Stimulated activated CD4-positive, alpha-beta T cell treated with anti-CD3 and anti-CD28 coated beads, Interleukin-12 subunit alpha, Interleukin-12 subunit beta, amount 100 ng/mL, for 24 hours (primary cell): ENCODE measurements at places on chromosomes 2 and 18.

DNA sequence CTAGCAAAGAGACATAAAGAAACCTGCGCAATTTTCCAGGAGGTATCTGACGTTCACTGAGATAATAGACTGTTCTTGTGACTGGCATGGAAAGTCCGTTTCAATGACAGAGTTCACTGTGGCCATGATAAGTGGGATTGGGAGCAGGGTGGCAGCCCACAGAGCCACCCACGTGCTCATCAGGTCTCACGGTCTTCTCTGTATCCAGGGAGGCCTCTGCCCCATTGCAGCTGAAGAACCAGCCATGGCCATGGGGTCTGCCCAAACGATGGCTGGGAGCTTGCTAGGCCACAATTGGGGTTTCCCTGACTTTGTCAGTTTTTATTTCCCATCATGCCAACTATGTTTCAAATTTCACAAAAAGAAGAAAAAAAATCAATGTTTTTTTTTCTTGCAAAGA lies 57.2 kb downstream of the PDCL3 start:
- DNase-seq, result no peak

GRCh38 chr18:59033359-59033758 lies 106.3 kb upstream of the SEC11C start:
- DNase-seq, result no peak

GRCh38 chr18:31207391-31207790 lies 44.7 kb upstream of the DSC1 start:
- DNase-seq, result no peak

- DNase-seq, result no peak
Observed at GRCh38 chr2:8597559-8598225, 84.2 kb upstream of the ID2 start.

DNA sequence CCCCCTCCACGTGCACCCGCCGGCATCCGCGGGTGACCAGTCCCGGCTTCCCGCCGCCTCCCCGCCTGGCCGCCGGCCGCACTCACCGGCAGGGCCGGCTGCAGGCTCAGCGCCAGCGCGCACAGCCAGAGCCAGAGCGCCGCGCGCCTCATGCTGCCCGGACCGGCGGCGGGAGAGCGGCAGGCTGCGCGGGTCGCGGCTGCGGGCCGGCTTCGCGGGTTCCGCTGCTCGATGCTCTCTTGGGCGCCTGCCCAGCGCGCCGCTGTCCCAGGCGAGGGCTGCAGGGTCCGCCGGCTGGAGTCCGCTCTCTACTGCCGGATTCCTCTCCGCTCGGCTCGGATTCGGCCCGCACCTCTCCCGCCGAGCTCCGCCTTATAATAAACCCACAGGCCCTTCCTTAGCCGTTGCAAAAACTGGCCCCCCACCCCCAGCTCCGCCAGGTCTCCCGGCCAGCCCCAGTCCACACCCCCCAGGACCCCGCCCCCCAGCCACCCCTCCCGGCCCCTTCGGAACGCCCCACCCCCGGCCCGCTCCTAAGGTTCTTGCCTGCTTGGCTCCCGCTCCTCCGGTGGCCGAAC lies at the start of gene SDC1:
Gene SDC1 (minus strand): TSS at position 415 of the 578 bp plus-strand sequence. CDS start 263 bp downstream, at position 152.
- no peak for DNase-seq

DNA sequence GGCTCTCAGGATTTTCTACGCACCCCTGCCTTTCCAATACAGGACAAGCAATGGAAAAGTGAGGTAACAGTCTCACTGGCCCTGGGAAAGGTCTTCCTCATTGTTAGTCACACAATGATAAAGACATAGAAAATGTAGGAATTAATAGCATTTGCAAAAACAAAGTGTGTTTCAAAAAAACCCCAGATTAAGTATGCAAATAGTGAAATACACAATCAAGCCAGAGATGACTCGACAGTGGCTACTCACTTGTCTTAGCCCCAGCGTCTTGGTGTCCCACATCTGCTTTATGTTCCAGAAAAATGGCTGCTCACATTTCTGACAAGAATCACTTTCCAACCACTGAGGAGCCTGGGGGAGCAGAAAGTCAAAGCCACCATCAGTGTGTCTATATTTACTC lies 47.0 kb upstream of the AP1S3 start:
- DNase-seq, result no peak

GRCh38 chr2:134609924-134610513 lies 108.8 kb downstream of the TMEM163 start:
- no peak for DNase-seq

- DNase-seq, result no peak
Observed at GRCh38 chr2:164910101-164910899, 45.0 kb downstream of the SLC38A11 start.

- no peak for DNase-seq
Observed at GRCh38 chr2:211259831-211260476, 703.6 kb downstream of the CPS1 start.

- no peak for DNase-seq
Observed at GRCh38 chr2:197613509-197613987, 61.8 kb downstream of the RFTN2 start.

- DNase-seq, result no peak
Observed at GRCh38 chr2:23745726-23746105, 181.2 kb downstream of the ATAD2B start.

- no peak for DNase-seq
Observed at GRCh38 chr18:30684825-30685481, 357.6 kb downstream of the DSC3 start.

GRCh38 chr2:237214963-237215362 lies 129.3 kb downstream of the COPS8 start:
- no peak for DNase-seq

GRCh38 chr2:18262601-18263000 lies 297.9 kb downstream of the RDH14 start:
- no peak for DNase-seq

DNA sequence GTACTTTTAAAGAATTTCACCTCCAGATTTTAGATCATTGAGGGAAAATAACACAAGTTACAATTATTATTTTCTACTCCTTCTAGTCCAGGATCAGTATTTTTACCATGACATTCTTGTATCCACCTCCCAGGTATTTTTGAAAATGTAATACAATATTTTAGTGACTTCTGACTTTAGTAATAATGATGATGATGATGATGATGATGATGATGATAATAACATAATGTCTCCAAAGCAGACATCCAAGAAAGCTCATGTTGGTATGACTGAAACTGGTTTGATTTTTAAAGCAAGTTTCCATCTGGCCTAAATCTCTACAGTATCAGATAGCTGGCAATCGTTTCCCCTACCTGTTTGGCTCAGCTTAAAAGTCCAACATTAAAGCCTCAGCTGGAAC lies 140.0 kb upstream of the GULP1 start:
- no peak for DNase-seq

DNA sequence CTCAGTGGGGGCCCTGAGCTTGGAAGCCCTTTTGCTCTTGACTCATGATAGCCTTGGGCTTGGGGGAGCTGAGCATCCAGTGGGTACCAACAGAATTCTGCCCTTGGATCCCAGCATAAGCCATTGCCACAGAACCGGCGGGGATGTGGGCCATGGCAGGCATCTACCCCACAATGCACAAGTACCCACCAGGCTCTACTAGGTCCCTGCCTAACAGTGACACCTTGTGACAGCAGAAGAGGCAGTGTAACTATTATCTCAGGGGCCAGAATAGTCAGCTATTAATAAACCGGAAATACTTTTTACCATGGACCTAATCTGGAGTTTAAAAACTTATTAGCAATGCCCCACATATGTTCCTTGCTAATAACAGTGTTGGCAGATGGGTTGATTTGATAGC lies 397.2 kb downstream of the TMEM182 start:
- DNase-seq, result no peak

DNA sequence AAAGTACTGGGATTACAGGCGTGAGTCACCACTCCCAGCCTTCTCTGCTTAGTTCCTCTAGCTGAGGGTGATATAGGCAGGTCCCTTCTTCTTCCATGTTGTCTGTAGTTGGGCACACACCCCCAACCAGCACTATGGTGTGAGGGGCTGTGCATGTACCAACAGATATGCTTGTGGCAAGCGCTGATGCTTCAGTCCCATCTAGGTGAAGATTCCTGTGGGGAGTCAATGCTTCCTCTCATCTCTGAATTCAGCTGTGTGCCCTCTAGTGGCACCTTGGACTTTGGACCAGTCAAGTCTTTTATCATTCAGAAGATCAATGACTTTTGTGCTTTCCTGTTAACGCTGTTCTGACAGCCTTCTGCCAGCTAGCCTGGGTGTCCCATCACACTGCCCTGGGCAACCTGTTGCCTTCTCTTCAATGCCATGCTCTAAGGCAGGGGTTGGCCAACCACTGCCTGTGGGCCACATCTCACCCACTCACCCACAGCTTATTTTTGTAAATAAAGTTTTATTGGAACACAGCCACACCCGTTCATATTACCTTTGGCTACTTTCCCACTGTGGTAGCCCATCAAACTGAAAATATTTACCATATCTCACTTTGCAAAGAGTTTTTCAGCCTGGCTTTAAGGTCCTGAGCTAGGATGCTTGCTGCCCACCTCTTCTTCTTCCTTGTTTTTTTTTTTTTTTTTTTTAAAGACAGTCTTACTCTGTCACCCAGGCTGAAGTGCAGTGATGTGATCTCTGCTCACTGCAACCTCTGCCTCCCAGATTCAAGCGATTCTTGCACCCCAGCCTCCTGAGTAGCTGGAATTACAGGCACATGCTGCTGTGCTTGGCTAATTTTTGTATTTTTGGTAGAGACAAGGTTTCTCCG lies 51.0 kb downstream of the NPAS2 start:
- DNase-seq, result no peak

GRCh38 chr2:72755647-72756423 lies 70.0 kb downstream of the EXOC6B start:
- DNase-seq, result no peak

DNA sequence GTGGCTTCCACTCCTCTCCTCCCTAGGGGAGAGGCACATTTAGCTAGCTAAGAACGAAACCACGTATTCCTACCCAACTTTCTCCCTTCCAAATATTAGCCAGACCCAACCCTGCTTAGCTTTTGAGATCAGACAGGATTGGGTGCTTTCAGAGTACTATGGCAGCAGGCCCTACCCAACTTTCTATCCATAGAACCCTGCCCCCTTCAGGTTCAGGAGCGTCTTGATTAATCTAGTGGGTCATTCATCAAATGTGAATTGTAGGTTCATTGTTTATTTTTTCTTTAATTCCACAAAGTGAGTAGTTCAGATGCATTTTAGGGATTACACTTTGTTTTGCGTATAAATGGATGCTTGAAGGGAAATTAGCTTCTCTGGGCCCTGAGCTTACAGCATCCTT lies 188.3 kb downstream of the MIB1 start:
- DNase-seq, result no peak

DNA sequence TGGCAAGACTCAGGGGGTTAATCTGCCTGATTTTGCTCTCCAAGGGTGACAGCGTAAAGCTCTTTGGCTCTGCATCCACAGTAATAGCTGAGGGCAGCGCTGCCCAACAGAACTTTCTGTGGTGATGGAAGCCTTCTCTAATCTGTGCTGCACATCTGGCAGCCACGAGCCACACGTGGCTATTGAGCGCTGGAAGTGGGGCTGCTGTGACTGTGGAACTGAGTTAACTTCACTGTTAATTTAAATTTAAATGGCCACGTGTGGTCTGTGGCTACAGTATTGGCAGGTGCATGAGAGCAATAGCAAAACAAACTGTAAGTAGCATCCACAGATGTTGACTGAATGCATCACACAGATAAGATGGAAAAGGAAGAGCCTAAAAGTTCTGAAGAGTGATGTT lies 47.3 kb upstream of the TMEM200C start:
- no peak for DNase-seq

DNA sequence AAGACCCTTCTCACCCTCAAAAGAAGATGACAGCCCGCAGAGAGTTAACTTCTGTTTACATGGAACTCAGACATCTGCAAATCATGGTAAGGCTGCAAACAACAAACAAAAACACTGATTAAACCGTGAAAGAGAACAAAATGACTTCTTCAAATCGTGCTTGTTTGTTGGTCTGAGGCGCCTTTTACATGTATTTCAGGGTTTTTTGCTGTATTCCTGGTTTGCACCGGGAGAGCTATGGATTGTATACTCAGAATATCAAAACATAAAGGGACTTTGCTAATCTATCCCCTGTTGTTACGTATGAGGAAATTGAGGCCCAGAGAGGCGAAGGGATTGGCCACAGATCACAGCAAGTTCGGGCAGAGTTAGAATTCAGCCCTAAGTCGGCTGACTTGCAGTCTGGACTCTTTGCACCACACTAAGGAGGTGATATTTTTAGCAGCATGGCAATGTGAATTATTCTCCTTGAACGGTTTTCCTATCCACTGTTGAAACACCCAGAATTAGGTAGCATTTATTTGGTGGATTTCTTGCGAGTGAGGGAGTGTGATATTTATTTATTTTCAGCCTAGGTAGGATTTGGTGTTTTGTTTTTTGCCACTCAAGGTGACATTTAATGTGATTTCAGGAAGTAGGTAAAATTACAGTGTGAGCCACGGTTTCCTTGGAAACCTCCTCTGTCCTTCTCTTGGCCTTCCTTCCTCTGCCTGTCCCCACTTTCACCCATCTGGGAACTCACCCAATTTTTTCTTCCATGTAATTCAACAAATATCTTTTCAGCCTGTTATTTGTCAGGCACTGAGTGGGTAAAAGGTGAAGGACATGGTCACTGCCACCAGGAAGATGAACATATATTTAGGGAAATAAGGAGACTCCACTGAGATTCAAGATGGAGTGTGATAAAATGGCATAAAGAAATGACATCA lies 980 bp upstream of the PDE6D start:
- DNase-seq, result no peak

- DNase-seq, result no peak
Observed at GRCh38 chr2:14194233-14194632, 438.3 kb upstream of the LRATD1 start.
